ENCODE measurements at places on chromosomes 4 and X. TPM values are rescaled to one million over a fixed set of nuclear protein-coding genes. Genes with fewer than 3 reads are reported as not detected.

MAGEC3 gene
- total RNA-seq = not detected

IRAK1 gene
- 208 TPM for total RNA-seq

RIBC1 gene
- 1.2 TPM for total RNA-seq

CXCL5 gene
- total RNA-seq = 1,906 TPM

ARHGAP24 gene
- 10.2 TPM for total RNA-seq

S100P gene
- total RNA-seq = 365 TPM

TSPAN6 gene
- total RNA-seq = 70.6 TPM

PCDH7 gene
- total RNA-seq = 1.8 TPM
